ENCODE measurements at places on chromosomes 13 and 19.

- no peak for DNase-seq
Observed at GRCh38 chr19:40803857-40804782, 5.1 kb downstream of the EGLN2 start.

DNA sequence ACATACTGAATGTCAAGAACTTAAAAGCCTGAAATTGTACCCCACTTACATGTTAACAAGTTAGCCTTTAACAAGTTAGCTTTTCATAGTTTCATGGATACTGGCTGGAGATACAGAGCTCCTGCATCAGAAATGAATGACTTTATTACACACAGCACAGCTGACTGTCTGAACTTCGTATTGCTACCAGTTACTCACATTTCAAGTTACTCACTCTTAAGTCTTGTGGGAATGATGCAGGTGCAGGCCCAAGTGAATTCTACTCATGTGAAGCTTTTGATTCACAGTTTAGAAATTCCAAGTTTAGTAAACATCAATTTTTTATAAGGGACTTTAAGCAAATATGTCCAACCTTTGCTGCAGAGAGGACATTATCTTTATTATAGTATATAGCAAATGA is 762.2 kb upstream of the PRR20A start:
- DNase-seq, result no peak

DNA sequence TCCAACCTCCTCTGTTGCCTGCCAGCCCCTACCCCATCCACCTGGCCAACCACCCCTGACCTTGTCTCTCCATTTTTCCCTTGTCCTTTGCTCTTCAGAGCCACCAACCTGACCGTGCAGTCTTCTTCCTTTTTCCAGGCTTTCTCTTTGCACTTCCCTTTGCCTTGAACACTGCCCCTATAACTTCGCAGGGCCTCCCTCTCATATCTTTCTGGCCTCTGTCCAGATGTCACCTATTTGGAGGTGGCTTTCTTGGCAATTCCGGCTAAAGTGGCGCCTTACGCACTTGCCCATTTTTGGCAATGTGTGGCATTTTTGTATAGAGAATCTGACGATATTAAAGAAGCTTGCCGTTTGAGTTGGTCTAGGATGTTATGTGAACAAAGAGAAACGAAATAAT is 844 bp downstream of the ZNF543 start:
- no peak for DNase-seq

- no peak for DNase-seq
Observed at GRCh38 chr13:35025314-35025713, 83.2 kb downstream of the NBEA start.

DNA sequence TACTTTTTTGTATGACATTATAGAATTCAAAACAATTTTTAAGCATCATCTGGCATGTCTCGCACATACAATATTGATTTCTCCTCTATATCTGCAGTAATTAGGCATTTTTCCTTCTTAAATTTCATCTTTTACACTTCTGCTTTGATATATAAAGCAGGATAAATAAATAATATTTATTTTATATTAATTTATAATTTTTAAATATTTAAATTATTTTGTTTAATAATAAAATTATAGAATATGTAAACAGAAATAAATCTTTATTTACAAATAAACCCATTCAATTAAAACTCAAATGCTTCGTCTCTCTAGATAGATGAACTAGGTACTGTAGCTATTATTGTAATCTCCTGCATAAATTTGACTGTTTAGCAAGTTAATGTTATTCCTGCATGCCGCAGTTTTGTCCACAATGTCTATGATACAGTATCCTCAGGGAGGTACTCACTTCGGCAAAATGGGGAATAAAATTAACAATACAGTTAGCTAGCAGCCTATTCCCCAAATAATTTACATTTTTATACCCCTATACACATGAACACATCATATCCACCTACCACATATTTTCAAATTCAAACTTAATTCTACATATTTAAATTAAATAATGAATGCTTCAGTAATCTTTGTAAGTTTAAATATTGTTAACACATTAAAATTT is 473.6 kb upstream of the SLC10A2 start:
- DNase-seq, result no peak

DNA sequence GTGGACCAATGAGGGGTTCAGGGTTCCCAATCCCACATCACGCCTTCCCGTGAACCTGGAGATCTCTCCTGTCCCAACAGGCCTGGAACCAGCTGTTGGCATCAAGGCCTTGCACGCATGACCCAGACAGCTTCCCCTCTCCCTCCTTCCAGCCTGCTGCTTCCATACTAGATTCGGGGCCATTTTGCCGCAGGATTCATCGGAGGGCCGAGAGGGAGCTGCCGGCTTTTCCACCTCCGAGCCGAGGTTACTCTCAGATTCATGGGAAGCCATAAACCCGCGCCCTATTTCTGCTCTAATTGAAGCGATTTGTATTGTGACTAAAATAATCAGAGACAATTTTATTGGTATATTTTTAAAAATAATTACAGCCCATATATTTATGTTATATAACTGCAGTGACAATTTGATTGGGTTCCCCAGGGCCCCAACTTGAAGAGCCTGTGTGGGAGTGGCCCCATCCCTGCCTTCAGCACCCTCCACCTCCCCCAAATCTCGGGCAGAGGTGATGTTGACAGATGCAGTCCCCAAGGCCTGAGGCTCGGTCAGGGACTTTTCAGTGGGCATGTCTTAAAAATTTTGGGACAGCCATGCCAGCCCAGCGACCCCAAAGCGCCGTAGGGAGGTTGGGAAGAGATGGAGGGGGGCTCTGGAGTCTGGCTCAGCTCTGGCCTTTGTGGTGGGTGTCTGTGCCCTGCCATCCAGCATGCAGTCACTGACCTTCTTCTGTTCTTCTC is 30.8 kb upstream of the PEPD start:
- DNase-seq, result no peak

- DNase-seq, result no peak
Observed at GRCh38 chr13:99215184-99215830, 14.7 kb downstream of the UBAC2 start.

DNA sequence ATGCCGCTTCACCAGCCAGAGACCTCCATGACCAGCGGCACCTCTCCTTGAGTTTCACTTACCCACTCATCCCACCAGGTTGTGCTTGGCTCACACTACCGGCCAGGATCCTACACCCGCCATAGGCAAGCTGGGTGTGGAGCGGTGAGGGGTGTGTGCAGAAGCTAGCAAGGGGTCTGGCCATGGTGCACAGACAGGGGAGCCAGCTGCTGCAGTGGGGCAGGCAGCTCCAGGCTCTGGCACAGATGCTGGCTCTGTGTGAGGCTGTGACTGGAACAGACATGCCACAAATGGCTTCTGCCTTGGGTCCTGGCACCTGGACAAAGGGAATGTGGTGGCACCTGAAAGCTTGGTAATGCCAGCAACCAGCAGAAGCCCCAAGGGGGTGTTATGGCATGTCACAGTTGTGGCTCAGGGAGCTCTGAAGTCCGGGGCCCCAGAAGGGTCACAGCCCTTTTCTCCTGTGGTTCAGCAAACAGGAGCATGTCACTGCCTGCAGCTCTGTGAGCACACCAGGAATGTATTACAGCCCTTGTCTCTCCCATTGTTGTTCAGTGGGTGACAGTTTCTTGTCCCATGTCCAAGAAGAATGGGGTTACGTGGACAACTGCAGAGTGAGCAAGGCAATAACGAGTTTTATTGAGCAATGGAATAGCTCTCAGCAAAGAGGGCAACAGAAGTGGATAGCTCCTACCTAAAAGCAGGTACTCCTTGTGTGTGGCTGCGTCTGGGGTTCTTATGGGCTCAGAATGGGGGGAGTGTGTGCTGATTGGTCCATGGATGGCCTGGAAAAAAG is 2791.0 kb upstream of the PCDH20 start:
- DNase-seq, result no peak
